CD4-positive, alpha-beta T cell (primary cell): ENCODE measurements at places on chromosomes 16 and 17.

- H3K36me3 ChIP-seq, result no peaks in the 10 kb centered on the region
- no peaks in the 10 kb centered on the region for H3K4me1 ChIP-seq
- H3K4me3 ChIP-seq, result no peak overlapping the region
- DNase-seq, result no peak
- H3K27me3 ChIP-seq, result no peaks in the 10 kb centered on the region
Measured at GRCh38 chr17:9389111-9389527, 186.5 kb downstream of the STX8 start.

GRCh38 chr17:67554634-67555033 is 163.1 kb upstream of the NOL11 start:
- peaks cover 28% of the 10 kb centered on the region for H3K36me3 ChIP-seq
- no peaks in the 10 kb centered on the region for H3K27me3 ChIP-seq
- DNase-seq, result no peak
- no peak overlapping the region for H3K27ac ChIP-seq

GRCh38 chr17:79789943-79790804 is 6.7 kb downstream of the CBX8 start:
- H3K4me1 ChIP-seq, result peaks cover 32% of the 10 kb centered on the region
- no peak overlapping the region for H3K4me3 ChIP-seq
- H3K27ac ChIP-seq, result no peak overlapping the region

DNA sequence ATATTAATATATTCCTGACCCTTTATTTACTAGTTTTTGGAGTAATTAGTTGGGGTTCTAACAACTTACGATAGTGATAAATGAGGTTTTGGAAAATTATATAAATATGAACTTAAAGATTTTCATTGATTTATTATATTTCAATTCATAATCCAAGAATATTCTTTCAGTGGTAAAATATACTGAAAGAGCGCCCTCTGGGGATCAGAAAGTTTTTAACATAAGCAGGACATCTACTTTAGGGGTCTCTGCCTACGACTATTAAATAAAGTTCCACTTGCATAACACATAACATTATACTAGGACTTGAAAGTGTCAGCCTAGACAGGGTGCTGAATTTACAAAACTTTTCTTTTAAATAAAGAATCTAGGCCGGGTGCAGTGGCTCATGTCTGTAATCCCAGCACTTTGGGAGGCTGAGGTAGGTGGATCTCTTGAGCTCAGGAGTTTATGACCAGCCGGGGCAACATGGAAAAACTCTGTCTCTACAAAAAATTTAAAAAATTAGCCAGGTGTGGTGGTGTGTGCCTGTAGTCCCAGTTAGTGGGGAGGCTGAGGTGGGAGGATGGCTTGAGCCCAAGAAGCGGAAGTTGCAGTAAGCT is 15.6 kb downstream of the RFWD3 start:
- no peak overlapping the region for H3K4me3 ChIP-seq
- no peaks in the 10 kb centered on the region for H3K27me3 ChIP-seq
- no peak overlapping the region for H3K27ac ChIP-seq
- H3K36me3 ChIP-seq, result peaks cover 77% of the 10 kb centered on the region

- no peak for DNase-seq
- H3K27me3 ChIP-seq, result no peaks in the 10 kb centered on the region
- no peaks in the 10 kb centered on the region for H3K4me1 ChIP-seq
- H3K36me3 ChIP-seq, result no peaks in the 10 kb centered on the region
- H3K4me3 ChIP-seq, result no peak overlapping the region
- no peak overlapping the region for H3K27ac ChIP-seq
Measured at GRCh38 chr16:12811441-12812383, 8.0 kb upstream of the CPPED1 start.

GRCh38 chr16:78882751-78883150 is 717.8 kb downstream of the MAF start:
- H3K27me3 ChIP-seq, result no peaks in the 10 kb centered on the region
- H3K36me3 ChIP-seq, result no peaks in the 10 kb centered on the region
- H3K4me3 ChIP-seq, result no peak overlapping the region
- no peaks in the 10 kb centered on the region for H3K4me1 ChIP-seq
- no peak for DNase-seq

GRCh38 chr16:30358990-30359870 is 4.1 kb upstream of the CD2BP2 start:
- no peak overlapping the region for H3K4me3 ChIP-seq
- H3K27me3 ChIP-seq, result no peaks in the 10 kb centered on the region
- no peak for DNase-seq

GRCh38 chr16:82716361-82716855 is 89.6 kb downstream of the CDH13 start:
- no peak overlapping the region for H3K4me3 ChIP-seq
- no peaks in the 10 kb centered on the region for H3K27me3 ChIP-seq
- H3K4me1 ChIP-seq, result no peaks in the 10 kb centered on the region
- H3K36me3 ChIP-seq, result no peaks in the 10 kb centered on the region

GRCh38 chr16:86118467-86119307 is 219.7 kb downstream of the IRF8 start:
- H3K4me3 ChIP-seq, result no peak overlapping the region
- no peak for DNase-seq
- H3K4me1 ChIP-seq, result no peaks in the 10 kb centered on the region
- no peak overlapping the region for H3K27ac ChIP-seq
- no peaks in the 10 kb centered on the region for H3K36me3 ChIP-seq
- H3K27me3 ChIP-seq, result peaks cover 21% of the 10 kb centered on the region

DNA sequence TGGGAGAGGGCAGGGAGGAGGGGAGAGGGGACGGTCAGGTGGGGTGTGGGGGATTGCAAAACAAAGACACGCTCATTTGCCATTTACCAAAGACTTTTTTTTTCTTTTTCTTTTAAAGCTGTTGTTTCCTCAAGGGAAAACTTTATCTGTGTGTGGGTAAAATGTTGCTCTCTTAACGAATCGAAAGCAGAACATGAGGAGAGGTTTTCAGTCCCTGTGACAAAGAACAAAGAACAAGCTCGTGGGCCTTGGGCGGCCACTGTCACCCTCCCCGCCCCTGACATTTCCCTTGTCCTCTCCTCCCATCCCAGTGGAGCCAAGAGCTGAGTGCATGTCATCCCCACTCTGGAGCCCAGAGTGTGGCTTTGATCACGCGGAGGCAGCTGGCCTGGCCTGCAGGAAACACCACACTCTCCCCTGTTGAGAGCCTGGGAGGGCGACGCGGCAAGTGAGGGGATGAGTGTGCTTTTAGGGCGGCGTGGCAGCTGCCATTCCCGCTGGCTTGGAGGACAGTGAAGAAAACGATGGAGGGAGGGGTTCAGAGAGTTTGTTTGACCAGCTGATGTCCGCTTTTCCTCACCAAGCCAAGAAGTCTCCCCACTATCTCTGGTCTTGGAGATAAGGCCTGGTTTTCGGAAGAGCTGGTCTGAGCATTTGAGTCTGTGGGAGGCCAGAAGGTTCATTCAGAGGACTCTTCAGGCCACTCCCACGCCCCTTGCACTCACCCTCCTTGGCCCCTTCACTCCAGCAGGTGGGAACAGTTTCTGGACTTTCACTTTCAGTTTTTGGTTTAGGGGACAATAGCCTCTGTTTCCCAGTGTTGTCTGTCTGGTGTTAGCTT is 11.4 kb downstream of the CCR7 start:
- peak overlapping the region; percentile 21 for H3K4me3 ChIP-seq
- peak overlapping the region; percentile 64 for H3K27ac ChIP-seq
- peaks cover 99% of the 10 kb centered on the region for H3K4me1 ChIP-seq
- peaks cover 77% of the 10 kb centered on the region for H3K36me3 ChIP-seq
- DNase-seq, result no peak

DNA sequence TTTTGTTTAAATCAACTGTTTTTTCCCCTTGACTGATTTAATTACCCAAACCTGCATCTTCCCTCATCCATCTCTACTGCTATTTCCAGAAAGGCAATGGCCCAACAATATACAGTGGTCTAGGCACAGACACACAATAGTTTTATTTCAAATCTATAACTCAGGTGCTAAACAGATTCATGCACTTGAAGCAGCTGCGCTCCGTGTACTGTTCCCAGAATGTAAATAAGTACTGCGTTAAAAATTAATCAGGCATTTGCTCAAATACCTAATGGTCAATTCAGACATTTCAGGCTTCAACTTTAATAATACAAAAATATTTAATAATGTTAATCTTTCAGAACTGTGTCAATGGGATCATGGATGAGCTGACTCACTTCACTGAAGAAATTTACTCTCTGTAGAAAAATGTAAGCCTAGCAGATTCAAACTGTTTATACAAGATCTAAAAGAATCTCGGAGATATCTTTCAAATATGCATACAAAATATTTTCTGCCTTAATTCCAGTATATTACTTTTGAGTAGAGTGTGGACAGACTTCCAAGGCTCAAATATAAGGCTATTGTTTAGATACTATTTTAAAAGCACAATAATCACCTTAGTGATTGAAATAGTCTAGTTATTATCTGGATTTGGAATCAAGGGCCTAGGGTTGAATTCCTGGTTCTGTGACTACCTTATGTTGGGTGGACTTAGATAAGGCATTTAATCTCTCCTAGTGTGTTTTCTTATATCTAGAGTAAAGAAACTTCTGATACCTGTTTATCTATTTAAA is 97.4 kb upstream of the PSMD7 start:
- no peak overlapping the region for H3K27ac ChIP-seq
- no peaks in the 10 kb centered on the region for H3K4me1 ChIP-seq
- H3K27me3 ChIP-seq, result no peaks in the 10 kb centered on the region
- H3K4me3 ChIP-seq, result no peak overlapping the region
- H3K36me3 ChIP-seq, result no peaks in the 10 kb centered on the region
- DNase-seq, result no peak

DNA sequence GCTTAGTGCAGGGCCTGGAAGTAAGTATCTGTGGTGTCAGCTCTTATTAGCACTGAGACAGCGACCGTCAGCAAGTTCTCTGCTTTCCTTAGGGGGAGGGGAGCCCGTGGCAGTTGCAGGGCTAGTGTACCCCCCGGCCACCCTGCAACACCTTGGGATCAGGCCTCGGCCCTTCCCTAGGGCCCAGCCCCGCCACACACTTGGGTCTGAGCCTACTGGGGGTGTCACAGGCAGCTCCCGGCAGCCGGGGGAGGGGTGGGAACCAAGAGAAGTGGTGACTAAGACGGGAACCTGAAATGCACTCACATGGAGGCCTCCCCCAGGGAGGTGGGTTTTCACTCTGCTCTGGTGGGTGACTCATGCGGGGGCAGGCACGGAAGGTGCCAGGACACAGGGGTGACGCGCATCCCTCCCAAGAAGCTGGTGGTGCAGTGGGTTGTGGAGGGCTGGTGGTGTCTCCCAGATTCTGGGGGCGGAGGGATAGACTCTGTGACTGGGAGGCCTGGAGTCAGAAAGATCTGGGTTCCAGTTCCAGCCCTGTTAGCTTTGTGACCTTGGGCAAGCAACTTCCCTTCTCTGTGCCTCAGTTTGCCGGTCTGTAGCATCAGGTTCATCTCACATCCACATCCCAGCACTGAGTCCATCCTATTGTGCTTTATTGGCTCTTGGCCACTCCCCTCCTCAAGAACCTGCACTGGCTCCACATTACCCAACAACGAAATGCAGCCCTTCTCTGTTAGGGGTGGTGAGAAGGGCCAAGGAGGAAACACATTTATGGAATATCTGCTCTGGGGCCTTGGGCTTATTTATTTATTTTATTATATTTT is 44.5 kb downstream of the LAT start:
- peak; percentile 65 for DNase-seq
- no peaks in the 10 kb centered on the region for H3K36me3 ChIP-seq
- no peak overlapping the region for H3K4me3 ChIP-seq
- no peak overlapping the region for H3K27ac ChIP-seq

GRCh38 chr17:16364625-16365024 is 11.4 kb upstream of the CENPV start:
- H3K4me1 ChIP-seq, result peaks cover 4% of the 10 kb centered on the region
- H3K4me3 ChIP-seq, result no peak overlapping the region
- H3K36me3 ChIP-seq, result no peaks in the 10 kb centered on the region
- no peak for DNase-seq
- no peak overlapping the region for H3K27ac ChIP-seq
- H3K27me3 ChIP-seq, result no peaks in the 10 kb centered on the region

DNA sequence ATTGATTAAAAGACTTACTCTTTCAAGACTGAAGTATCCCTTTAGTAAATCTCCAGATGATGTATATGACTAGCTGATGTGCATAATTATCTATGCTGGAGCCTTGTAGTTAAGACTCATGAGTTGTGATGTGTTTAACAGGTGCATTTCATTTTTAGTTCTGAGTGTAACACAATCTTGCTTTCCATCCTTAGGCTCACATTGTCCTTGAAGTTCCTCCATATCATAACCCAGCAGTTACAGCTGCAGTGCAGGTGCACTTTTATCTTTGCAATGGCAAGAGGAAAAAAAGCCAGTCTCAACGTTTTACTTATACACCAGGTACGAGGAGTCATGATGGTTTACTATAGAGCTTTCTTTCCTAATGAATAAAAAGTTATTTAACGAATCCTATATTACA is 52.9 kb downstream of the ESRP2 start:
- H3K36me3 ChIP-seq, result peaks cover 91% of the 10 kb centered on the region
- no peak for DNase-seq
- H3K4me3 ChIP-seq, result no peak overlapping the region

DNA sequence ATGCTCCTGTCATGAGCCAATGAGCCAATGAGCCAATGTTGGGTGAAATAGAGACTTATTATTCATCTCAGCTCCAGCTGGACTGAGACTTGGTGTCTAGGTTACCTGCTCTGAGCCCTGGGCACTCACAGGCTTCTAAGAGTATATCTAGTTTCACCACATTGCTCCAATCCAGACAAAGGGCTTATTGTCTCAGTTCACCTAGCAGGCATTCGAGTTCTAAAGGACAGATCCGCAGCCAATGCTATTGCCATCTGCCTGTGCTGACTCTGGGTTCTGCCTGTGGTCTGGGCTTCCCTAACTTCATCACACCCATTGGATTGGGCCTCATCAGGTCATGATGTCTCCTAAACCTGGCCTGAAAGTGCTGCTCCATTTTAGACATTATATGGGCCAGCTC is 66.1 kb upstream of the HS3ST4 start:
- H3K4me1 ChIP-seq, result no peaks in the 10 kb centered on the region
- H3K4me3 ChIP-seq, result no peak overlapping the region

DNA sequence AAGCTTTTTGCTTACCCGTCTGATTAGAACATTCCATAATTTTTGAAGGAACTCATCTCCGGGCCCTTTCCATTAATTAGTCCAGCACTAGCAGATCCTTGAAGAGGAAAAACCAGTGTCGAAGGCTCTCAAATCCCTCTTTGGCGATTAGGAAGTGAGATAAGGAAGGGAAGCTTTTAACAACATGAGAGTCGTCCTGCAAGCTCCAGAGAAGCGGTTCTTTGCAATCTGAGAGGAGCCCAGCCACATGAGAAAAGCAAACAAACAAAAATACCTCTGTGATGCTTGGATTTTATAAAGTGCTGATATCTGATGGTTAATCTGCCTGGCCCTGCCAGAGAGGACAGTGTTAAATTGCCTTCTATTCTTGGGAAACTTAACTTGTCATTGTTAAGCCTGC is 339.8 kb upstream of the SALL1 start:
- H3K36me3 ChIP-seq, result no peaks in the 10 kb centered on the region
- no peak overlapping the region for H3K4me3 ChIP-seq
- DNase-seq, result no peak
- no peaks in the 10 kb centered on the region for H3K4me1 ChIP-seq
